Amniotic epithelial cell (primary cell): ENCODE measurements at places on chromosomes 11 and 22.

DNA sequence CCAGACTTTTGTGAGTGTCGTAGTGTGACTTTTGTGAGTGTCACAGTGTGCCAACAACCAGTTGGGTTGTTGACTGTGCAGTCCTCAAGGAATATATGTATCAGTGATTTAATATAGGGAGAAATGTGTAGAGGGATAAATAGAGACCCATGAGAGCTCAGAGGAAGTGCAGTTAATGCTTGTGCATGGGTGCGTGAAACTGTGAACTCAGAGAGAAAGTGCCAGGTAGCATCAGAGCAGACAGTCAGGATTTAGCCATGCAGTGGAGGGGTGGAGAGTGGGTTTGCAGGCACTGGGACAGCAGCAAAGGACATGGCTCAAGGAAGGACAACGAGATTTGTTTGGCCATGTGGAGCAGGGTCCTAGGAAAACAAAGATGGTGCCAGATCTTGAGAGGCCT is 33.6 kb downstream of the YWHAH start:
- no peak for DNase-seq

- peak; percentile 12 for DNase-seq
These were observed 143.5 kb downstream of the MIAT start for GRCh38 chr22:26800858-26801257.

DNA sequence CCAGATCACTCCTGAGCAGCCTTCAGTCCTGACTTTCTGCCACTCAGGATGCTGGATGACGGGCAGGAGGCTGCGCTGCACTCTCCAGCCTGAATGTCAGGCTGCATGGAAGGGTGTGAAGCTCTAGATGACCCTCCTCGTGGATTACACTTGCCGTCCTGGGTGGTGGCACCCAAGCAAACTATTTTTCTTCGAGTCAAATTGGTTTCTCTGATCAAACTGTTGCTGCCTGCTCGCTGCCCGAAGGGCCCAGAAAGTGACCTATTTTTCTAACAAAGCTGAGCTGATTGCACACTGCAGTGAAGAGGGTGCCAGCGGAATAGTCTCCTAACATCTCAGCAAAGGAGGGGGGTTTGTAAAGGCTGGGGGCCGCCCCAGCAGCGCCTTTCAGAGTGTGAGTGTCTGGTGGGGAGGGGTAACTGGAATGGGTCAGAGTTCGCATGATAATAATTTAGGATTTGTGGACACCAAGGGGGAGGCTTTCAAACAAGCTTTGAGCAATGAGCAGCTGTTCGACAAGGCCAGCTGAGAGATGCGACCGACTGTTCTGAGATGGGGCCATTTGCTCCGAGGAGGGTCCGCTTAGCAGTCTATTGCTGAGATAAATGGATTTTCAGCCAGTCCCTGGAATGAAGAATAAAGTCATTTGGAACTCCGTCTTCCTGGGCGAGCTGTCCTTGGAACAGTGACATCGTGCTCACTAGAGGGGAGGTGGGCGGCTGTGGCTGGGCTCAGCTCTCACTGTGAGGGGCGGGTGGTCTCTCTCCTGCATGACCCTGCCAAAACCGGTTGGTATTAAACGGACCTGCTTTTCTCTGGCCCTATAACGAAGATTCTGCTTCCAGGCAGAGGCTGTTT is 537.6 kb downstream of the BRD1 start:
- DNase-seq = no peak

DNA sequence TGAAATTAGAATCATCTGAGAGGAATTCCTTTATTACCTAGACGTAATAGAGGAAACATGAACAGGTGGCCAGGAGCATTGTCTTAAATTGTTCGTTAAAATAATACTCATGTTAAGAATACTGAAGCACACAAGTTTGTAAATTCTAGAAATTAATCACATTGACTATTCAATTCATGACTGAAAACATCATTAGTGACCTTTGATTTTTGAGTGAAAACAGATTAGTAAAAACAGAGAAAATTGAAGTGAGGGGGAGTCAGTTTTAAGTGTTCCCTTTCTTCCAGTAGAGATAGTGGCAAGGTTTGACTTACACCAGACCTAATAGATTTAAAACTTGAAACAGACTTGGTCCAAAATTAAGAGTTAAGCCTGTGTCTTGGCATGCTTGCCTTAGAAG is 1.4 kb downstream of the ZFP91 start:
- DNase-seq = no peak

DNA sequence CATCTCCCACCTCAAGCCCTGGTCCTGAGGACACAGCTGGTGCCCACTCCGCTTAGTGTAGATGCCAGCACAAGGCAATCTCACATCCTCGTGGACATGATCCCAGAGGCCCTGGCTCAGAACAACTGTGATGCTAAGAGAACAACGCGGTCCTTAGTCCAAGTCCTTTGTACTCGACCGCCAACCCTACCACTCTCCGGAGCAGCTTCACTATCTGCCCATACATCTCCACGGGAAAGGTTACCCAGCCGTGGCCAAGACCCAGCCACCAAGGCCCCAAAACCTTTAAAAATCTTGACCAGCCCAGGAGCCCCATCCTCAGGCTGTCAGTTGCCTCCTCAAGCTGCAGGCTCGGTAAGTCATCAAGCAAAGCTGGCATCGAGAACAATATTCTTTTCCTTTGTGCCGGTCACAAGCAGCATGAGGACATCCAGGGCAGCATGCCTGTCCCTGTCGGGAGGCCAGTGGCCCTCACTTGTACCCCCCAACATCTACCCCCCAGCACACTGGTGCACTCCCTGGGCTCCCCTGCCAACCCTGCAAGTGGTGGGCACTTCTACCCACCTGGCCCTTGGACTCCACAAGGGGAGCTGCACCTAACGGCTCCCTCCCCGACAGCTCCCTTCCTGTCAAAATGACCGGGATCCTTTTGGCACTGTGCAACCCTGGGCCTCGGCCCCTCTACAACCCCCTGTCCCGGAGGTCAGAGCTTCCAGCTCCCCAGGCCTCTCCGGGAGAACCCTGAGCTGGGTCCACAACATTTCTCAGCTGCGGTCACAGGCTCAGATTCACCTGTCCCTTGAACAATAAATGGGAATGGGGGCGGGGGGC is 2.5 kb downstream of the OSBPL5 start:
- no peak for DNase-seq

DNA sequence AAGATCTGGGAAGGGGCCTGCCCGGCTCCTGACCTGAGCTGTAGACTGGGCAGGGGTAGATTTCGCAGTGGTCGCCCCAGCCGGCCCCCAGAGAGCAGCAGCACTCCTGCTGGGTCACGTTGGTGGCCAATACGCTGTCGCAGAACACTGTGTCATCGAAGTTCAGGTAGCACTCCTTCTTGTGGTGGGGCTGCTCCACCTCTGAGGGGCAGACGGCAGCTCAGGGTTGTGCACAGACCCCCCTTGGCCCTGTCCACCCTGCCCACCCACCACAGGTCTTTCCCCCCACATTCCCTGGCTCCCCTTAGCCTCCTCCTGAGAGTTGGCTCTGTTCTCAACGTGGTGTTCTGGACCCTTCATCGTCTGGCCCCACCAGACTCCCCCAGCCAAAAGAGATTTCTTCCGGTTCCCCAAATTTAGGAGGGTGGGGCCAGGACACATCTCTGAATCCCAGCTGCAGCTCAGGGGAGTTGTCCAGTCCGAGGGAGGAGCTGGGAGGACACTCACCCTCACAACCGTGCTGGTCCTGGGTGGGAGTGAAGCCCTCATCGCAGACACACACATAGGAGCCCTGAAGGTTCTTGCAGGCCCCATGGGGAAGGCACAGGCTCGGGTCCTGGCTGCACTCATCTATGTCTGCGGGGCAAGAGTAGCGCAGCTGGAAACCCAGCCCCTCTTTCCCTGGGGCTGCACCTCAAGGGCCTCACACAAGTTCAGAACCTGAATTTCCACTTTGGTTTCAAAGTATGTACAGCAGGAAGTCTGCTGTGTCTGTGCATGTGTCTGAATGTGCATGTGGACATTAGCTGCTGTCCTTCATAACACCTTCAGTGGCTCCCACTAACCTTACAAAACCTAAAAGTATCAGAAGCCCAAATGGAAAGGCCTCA is 16.5 kb downstream of the SCYL1 start:
- no peak for DNase-seq

- DNase-seq = no peak
These were observed 42.0 kb downstream of the FEZ1 start for GRCh38 chr11:125454047-125454446.

DNA sequence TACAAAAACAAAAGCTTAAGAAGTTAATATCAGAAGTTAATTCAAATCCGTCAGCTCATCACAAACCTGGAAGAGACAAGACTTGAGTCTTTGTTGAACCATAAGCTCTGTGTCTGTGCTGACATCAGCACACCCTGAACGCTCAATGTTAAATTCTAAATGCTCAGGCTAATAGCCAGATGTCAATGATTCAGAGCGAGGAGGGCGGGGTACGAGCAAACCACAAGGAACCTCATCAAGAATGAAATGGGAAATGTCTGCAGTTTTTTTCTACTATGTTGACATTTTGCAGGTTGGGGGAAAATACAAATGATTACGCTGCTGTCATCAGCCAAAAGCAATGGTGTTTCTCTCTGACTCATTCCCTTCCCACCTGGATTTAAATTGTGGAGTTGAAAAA is 1057.2 kb downstream of the NTM start:
- no peak for DNase-seq

DNA sequence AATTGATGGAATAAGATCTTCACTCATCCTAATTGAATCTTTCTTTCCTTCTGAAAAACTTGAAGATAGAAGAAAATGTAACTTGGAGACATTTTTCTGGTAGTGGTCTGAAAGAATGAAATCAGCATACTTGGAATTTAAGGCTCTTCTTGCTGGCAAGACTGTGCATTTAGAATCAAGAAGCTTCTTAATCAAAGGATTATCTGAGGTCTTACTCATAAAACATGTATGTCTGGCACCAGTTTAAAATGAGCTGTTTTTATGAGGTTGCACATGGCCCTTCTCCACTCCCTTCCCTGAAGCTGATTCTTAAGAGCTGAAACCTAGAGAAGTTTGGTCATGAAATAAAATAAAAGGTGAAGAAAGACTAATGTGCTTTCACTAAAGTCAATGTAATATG is 77.3 kb downstream of the ARHGEF12 start:
- DNase-seq = peak; percentile 94

GRCh38 chr11:48013269-48013901 is 33.0 kb downstream of the PTPRJ start:
- DNase-seq = peak; percentile 48
